ENCODE measurements at places on chromosomes 4 and X. TPM values are rescaled to one million over a fixed set of nuclear protein-coding genes. Genes with fewer than 3 reads are reported as not detected.

SAGE1 gene
- total RNA-seq, result not detected

ASB9 gene
- 3.6 TPM for total RNA-seq

SLC9B1 gene
- 0.21 TPM for total RNA-seq

NAP1L5 gene
- total RNA-seq, result 0.96 TPM

TMPRSS11D gene
- not detected for total RNA-seq

RPA4 gene
- not detected for total RNA-seq

DGKK gene
- total RNA-seq, result not detected

- no peak for DNase-seq
These were observed 20.2 kb downstream of the PRSS48 start for GRCh38 chr4:151297170-151297569.

- DNase-seq, result peak; percentile 10
These were observed 73.1 kb downstream of the PACRGL start for GRCh38 chr4:20773144-20773997.

- peak; percentile 34 for DNase-seq
These were observed 450.0 kb downstream of the ANKRD50 start for GRCh38 chr4:124262211-124263179.

DNA sequence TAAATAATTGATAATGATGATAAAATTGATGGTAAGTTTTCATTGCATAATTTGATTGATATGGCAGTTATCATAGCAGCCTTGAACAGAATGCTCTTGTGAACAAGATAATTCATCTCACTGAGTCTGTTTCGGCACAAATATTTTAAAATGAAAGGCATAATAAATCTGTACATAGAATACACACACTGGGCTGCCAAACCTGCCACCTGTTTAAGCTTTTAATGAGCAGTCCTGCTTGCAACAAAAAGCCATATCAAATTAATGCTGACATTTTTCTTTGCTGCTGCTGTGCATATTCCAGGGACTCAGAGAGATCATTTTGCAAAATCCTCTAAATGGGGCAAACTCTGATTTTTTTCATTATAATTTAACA, 201.1 kb downstream of the ARHGAP24 start:
- DNase-seq, result no peak

GRCh38 chr4:150283689-150284088, 205.4 kb downstream of the DCLK2 start:
- no peak for DNase-seq

- no peak for DNase-seq
These were observed 32.9 kb downstream of the HERC6 start for GRCh38 chr4:88411491-88412096.

DNA sequence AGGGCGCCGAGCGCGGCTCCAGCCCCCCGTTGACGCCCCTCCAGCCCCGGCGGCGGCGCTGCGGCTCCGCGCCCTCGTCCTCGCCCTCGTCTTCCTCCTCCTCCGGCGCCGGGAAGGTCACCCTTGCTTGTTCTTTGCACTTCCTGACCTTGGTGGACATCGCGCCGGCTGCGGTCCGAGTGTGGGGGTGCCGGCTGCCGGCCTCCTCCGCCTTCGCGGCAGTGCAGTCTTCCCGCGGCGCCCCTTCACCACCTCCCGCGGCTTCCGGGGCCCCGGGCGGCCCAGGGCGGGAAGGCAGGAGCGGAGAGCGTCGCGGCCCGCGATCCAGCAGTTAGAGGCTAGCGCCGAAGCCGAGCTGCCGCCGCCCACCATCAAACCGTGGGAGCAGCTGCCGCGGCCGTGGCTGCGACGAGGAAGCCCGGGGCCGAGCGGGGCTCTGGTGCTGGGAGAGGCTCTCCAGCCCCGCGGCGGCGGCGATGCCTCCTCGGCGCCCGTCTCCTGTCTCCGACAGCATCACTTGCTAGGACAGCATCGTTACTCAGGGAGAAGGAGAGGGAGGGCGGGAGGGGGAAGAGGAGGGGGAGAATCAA, at the start of gene TRPC3:
Gene TRPC3 (minus strand): TSS at position 540 of the 590 bp plus-strand sequence. CDS start 380 bp downstream, at position 160.
- DNase-seq, result no peak

DNA sequence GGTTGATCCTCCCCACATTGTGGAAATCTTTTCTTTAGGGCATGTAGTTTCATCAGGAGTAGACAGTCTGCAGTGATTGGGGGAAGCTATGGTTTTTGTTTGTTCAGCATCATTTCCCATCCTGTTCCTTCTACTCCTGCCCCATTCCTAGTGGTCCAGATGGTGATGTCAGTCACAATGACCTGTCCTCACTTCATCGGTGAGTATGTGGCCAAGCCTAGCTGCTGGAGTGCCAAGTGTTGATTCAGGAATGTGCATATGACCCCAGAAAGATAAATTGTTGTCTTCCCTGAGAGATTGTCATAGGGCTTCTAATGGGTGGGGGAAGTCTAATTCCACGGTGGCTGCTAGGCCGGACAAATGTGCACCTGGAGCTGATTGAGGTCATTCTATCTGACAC, 130.6 kb upstream of the FAT1 start:
- DNase-seq, result no peak

- DNase-seq, result no peak
These were observed 18.8 kb downstream of the L1CAM start for GRCh38 chrX:153867139-153867538.

DNA sequence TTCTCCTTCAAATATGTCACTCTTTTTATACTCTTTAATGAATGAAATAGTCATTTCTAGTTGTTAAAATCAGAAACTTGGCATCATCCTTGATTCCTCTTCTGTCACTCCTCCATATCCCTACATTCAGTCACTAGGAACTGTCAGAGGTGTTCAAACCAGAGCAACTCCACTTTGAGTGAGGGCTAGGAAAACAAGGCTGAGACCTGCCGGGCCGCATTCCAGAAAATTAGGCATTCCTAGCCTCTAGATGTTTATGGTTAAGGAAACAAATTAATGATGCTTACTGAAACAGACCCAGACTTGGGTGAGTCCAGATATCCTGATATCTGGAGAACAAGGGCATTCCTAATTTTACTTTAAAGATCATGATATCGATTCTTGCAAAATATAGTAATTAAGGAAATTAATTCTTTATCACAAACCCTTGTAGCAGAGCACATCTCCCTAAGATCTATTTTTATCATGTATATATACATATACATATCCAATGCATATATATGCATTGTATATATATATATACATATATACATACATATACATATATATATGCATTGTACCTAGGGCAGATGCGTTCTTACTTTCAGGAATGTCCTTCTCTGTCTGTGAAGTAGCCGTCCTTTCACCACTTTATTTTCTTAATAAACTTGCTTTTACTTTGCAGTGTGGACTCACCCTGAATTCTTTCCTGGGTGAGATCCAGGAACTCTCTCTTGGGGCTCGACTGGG, 98.4 kb upstream of the GC start:
- DNase-seq, result no peak

DNA sequence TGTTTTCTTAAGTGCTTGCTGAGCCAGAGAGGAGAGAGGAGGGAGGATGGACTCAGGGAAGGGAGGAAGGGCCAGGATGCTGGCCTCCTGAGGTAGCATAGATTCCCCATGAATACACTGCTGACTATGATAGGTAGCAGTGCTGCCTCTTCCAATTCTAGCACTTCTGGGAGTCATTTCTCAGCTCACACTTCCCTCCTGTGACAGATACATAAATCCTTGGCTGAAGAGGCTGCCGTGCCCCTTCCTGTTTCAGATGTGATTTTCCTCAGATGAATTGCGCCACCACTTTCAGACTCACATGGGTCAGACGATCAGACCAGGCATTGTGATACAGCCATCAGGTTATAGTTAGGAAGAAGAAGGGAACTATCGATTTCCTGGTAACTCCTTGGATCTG, 22.4 kb downstream of the TSC22D3 start:
- DNase-seq, result no peak

- no peak for DNase-seq
These were observed 83.6 kb upstream of the PTCHD1 start for GRCh38 chrX:23251043-23251442.

DNA sequence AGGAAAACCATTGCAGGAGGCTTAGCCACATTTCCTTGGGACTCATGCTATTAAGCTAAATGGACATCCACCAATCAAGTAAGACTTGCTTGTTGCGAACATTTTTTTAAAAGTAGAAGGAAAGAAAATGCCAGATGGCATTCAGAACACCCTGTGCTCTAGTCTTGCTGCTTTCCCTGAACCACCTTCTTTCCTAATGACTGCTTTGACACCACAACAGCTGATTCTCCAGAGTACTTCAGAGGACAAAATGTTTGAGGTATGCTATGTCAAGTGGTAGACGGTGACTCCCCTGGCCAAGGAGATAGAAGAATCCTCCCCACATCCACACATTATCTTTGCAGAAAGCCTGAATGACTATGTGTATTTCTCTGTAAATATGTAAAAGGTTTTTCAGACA, 65.4 kb downstream of the ANK2 start:
- no peak for DNase-seq

- DNase-seq, result no peak
These were observed 96.3 kb downstream of the ANK2 start for GRCh38 chr4:113145519-113146291.

DNA sequence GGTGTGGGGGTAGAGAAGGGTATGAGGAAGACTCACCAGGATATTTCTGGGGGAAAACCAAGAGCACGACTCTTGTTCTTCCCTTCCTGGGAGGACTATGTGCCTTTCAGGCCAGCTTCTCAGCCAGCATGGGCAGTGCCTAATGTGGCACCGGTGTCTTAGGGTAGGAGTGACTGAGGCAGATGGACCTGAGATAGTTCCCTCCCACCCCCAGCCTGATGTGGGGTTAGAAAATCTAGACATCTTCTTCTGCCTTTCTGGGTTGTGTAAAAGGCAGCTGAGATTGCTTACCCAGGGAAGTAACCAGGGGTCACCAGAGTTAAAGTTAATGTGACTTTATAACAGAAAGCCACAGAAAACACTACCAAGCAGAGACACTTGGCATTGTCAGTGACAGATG, 127.3 kb downstream of the TMA16 start:
- DNase-seq, result no peak

DNA sequence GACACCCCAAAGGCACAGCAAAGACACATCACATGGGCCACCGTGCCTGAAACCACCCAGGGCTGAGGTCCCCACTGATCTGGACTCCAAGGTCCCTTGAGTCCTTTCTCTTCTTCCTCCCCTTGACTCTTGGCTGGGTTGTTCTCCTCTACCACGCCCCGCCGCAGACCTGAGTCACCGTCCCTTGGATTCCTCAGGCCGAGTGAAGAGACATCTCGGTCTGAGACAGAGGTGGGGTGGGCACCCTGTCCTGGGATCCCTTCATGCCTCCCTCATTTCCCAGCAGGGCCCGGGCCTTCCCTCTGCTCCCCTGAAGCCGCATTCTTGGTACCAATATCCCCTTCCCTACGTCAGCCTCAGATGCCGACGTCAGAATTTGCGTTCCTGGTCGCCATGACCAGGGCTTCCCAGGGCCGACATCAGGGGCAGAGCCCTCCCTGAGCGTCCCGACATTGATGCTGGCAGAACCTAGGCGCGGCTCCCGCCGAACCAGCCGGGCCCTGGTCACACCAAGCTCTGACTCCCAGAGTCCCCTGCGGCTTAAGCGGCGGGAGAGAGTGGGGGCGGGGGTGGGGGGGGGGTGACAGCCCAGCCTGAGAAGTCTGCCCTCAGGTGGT, 498 bp downstream of the MAGEA10 start:
- DNase-seq, result no peak

DNA sequence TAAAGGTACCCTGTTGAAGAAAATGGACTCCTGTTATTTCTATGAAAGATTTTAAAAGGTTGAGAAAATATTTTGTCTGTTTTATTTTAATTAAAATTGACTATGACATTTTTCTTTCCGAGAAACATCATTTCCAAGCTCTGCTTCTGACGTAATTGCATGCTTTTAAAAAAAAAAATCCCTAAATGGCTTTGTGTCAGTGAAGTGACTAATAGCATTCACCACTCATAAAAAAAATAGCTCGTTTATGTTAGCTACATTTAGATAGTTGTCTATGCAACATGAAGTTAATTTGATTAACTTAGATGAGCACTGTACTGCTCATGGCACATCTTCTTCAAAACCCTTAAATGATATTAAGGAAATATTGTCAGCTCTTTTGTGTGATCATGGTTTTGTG, 105.1 kb upstream of the KLHL13 start:
- no peak for DNase-seq

DNA sequence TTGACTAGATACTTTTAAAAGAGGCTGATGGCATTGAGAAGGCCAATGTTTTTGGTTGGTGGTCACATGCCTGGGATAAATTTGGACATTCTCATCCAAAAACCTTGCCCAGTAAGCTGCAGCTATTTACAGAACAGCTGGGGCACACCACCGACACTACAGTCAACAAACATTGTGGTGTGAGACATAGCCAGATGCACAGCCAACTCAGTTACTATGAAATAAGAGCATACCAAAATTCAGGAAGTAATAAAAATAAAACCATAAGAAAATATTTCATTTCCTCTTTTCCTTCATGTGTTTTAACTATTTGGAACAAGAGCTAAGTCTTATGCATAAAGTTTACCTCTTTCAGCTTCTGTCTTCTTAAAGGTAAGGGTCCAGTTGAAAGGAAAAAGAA, 8.8 kb downstream of the PPM1K start:
- DNase-seq, result no peak

DNA sequence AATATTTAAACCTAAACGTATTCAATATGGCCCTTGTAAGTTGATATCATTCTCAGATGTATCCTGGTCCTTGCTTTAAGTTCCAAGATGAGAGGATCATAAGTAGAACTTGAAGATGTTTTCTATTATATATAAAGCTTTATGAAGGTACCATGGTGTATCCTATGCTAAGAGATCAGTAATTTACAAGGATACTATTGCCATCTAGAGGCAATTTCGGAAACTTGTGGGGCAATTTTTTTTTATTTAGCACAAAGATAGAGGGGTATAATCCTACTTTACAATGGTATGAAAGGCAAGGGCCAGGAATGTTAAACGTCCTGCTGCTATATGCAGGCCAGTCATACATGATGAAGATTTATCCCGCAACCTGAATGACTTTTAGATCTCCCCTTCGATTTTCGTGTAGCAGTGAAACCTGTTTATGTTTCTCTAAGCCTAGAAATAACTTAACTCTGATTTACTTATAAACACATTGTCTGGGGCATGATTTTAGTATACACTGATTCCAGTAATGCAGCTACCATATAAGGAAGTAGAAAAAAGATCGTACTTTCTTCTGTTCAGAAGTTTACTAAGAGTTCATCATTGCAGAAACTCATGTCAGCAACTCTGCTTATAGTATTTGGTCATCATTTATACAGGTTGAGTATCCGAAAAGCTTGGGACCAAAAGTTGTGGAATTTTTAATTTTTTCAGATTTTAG, 2.6 kb downstream of the SLC25A31 start:
- DNase-seq, result no peak

All from kidney epithelial cell (primary cell).